ENCODE measurements at places on chromosomes 16 and 17.

GRCh38 chr16:78437352-78437968 is 338.0 kb downstream of the WWOX start:
- peak; percentile 10 for DNase-seq

DNA sequence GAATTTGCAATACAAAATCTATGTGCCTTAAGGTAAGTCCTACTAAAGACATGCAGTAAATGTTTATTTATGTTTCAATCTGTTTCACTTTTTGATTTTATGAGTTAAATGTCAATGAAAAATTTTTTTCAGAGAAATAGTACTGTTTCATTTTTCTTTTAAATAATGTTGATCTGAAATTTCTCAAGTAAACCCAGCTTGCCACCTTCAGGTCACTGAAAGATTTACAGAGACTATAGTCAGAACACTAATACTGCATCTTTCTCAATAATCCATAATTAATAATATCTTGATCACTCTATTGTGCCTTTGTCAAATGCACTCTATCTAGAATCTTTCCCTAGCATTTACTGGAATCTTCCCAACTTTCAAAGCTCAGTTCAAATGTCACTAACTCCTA is 6.5 kb upstream of the DHX40 start:
- DNase-seq = no peak

DNA sequence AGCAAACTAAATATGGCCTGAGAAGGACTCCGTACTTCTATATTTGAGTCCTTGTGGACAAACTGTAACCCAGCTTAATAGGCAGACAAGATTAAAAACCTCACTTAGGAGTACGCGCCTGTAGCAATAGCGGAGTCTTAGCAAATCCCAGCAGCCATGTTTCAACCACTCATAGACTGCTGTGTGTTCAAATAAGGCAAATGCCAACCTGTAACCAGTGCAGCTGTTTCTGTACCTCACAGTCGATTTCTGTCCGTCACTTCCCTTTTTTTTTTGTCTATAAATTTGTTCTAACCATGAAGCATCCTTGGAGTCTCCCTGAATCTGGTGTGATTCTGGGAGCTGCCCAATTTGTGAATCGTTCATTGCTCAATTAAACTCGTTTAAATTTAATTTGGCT is 30.2 kb downstream of the TANC2 start:
- no peak for DNase-seq

DNA sequence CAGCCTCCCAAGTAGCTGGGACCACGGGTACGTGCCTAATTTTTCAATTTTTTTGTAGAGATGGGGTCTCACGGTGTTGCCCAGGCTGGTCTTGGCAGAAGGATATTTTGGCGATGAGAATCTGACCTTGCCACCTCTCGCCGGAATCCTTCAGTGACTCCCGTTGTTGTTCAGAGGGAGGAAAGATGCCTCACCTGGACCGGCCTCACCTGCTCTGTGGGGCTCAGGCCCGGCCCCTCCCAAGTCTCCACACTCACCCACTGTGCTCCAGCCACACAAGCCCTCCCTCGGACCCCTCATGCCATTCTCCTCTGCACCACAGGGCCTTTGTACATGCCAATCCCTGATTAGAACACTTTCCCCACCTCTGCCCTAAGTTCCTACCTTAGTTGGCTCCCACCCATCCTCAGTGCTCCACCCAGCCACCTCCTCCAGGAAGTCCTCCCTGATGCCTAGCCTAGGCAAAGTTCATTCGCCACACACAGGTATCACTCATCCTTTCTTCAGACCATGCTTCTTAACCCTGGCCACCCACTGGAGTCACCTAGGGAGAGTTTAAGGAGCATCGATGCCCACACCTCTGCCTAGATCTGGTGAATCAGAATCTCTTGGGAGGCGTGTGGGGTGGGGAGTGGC is 136.1 kb downstream of the GSG1L start:
- DNase-seq = no peak

- no peak for DNase-seq
Observed at GRCh38 chr16:88960516-88960915, 16.5 kb downstream of the CBFA2T3 start.

DNA sequence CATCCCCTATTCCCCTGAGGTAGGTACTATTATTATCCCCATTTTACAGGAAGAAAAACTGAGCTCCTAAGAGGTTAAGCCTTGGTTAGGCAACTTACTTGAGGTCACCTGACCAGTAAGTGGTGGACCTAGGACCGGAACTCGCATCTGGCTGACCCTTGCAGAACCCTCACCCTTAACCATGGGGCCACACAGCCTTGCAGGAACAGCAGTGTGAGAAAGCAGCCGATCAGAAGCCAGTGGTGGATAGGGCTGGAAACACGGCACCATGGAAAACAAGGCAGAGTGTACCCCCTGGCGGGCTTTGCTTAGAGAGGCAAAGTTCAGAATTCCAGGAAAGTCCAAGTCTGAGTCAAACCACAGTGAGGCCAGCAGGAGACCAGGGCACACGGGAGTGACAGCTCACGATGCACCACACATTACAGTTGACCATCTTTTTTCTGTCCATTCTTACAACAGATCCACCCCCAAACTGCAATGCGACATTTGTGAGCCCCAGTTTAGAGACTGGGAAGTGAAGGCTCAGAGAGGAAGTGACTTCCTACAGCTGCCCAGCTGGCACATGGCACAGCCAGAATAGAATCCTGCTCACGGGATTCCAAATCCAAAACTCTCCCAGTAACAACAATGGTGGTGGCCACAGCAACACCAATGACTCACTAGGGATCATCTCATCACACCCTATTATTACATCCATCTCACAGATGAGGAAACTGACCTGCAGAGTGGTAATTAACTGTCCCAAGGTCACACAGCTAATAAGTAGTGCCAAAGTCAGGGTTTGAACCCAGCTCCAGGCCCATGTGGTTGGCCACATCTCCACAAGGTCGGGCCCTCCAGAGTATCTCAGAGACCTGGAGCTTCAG is 20.3 kb downstream of the KIFC3 start:
- DNase-seq = no peak

DNA sequence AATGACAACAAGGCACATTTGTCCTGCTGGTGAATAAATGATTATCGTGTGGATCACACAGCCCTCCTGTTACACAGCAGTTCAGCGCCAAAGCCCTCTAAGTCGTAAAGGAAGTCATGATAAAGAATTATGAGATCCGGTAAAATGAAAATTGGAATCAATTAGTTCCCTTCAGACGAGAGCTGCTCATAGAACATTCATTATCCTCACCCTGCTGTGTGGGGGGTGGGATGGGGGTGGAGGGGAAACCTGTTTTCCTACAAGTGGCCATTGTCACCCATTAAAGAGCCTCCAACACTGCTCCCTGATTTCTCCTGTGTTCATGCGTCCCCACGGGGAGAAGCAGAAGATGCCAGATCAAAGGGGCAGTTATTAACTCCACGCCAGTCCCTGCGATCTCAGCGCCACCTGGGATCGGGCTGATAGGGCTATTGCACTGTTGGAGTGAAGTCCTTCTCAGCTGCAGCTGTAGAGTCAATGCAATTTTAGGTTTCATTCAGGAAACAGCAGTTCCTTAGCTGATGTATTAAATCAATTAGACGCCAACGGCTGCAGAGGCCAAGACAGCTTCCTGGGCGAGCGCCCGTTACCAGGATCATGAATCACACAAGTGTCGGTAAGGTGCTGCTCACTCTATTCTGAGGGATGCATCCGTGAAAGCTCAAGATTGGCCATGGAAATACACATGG is 19.2 kb upstream of the CACNG4 start:
- no peak for DNase-seq

DNA sequence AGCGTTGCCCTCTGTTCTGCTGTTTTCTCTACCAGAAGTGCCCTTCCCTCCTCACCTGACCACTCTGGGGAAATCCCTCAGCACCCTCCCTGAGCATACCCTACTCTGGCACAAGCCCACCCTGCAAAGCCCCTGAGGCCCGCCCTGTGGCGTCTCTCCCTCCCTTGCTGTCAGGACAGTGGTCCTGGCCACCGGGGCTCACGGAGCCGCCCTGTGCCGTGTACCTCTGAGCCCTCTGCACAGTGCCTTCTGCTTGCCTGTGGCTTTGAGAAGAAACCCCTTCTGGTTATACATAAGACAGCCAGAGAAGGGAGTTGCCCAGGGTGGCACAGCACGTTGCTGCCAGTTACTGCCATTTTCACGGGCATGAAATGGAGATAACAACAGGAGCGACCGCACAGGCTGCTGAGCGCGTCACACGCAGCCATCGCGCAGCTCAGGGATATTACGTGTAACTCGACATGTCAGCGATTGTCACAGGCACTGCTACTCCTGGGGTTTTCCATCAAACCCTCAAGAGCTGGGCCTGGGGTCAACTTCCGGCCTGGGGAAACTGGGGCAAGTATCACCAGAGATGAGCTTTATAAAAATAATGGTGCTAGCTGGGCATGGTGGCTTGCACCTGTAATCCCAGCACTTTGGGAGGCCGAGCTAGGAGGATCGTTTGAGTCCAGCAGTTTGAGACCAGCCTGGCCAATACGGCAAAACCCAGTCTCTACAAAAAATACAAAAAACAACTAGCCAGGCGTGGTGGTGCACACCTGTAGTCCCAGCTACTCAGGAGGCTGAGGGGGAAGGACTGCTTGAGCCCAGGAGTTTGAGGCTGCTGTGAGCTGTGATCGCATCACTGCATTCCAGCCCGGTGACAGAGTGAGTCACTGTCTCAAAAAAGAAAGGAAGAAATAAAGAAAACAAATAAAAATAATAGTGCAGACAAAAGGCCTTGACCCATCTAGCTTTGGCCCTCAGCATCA is 14.8 kb downstream of the SCGB1C2 start:
- no peak for DNase-seq

GRCh38 chr17:80649672-80650330 is 105.2 kb downstream of the RPTOR start:
- peak; percentile 64 for DNase-seq

DNA sequence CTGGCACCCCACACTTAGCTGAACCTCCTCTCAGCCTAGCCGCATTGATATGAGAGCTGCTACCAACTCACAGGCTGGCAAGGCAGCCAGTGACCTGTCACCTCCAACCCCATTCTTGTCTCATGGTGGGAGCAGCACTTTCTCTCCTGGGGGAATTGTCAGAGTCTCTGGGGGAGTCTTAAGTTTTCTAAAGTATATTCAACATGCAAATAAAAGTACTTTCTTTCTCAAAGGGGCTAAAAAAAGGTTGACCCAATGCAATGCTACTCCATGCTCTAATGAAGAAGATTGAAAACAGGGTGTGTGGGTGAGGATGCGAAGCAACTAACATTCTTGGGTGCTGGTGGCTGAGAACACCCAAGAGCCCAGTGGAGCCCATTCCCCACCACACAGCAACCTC is 53.1 kb upstream of the SREBF1 start:
- DNase-seq = no peak

GRCh38 chr17:35548208-35548810 is 10.8 kb upstream of the SLFN12L start:
- no peak for DNase-seq

GRCh38 chr16:79876332-79876730 is 275.8 kb upstream of the MAF start:
- DNase-seq = no peak

DNA sequence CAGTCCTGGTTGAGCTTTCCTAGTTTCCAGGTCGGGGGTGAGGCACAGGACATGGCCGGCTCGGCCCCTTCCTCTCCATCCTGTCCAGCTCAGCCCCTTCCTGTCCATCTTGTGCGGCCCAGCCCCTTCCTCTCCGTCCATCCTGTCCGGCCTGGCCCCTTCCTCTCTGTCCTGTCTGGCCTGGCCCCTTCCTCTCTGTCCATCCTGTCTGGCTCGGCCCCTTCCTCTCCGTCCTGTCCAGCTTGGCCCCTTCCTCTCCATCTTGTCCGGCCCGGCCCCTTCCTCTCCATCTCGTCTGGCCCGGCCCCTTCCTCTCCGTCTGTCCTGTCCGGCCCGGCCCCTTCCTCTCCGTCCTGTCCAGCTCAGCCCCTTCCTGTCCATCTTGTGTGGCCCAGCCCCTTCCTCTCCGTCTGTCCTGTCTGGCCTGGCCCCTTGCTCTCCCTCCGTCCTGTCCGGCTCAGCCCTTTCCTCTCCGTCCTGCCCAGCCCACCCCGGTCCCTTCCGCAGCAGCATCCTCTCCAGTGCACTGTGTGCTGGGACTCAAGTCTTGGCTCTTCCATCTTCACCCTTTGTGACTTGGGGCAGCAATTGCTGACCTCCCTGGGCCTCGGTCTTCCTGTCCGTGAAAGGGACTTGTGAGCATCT is 5.5 kb upstream of the ZNF750 start:
- DNase-seq = no peak

DNA sequence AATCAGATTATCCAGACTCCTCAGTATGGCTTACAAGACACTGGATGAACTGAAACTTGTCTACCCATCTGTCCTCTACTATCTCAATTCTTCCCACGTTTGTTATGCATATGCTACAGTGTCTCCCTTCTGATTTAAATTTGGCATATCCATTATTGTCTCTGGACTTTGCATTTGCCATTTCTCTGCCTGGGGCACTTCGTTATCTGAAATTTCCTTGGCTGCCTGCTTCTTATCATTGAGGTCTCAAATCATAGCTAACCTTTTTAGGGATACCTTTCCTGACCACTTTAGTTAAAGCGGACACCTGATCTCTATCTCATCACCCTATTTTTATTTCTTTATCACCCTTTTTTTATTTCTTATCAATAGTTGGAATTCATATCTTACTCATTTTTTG is 853.4 kb downstream of the KCNJ2 start:
- DNase-seq = no peak

DNA sequence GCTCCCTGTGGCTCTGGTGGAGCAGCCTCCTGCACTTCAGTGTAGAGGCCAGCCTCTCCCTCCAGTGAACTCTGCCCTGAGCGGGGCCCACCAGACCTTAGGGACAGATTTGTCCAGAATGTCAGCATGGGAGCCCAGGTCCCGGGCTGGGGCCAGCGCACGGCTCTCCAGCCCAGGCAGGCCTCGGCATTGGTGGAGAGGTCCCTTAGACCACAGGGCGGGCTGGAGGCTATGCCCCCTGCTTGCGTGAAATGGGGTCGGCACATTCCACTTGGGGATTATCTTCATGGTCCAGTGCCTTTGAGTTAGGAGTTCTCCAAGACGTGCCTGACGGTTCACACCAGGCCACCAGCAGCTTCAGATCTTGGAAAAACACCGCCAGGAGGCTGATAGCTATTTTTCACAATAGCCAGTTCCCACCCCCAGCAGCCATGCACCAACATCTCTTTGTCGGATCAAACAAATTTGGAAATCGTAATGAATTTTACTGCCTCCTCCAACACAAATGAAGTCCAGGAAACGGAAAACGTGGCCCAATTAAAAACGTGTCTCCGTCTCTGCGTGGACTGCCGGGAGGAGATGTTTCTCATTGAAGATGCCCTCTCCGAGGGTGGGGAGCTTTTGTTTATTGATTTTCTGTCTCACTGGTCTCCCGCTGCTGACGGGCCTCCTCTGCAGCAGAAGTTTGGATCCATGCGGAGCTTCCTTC is 110.0 kb upstream of the CIBAR2 start:
- no peak for DNase-seq

All from activated T-helper 9 cell treated with anti-CD3 and anti-CD28 coated beads, Interleukin-2, amount 50 U/mL, for 16 hours (primary cell).